ENCODE measurements at places on chromosomes 7 and 10.
A peak's percentile ranks its signal among the peaks of the same experiment; 100 is the strongest.

GRCh38 chr7:114760477-114760876 lies 161.4 kb upstream of the MDFIC start:
- DNase-seq = no peak

DNA sequence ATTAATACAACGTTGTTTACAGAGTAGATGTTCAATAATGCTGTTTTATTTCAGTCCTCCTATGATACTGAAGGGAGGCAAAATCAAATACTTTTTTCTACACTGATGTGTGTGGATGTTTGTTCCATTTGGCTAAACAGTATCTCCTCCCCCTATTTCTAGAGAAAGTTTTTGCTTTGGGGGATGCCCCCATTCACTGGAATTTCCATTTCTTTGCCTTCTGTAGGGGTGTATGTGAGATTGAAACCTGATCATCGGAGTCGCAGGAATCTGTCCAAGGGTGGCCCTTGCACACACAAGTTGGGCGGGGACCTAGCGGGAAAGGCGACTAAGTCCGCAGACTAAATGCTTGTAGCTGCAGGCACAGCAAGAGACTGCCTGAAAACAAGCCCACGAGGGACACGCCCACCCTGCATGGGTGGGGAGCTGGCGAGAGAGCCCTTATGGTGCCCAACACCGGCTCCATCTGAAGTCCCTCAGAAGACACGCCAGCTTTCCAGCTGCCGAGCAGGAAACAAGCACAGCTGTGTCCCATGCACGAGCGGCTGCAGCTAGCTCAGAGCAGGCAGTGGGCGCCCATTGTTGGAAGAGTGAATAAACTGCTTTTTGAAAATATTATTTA lies 58.0 kb downstream of the ESYT2 start:
- no peak for DNase-seq

- peak; percentile 67 for DNase-seq
Measured at GRCh38 chr10:132443983-132444876, 47.2 kb downstream of the PWWP2B start.

- DNase-seq = no peak
Measured at GRCh38 chr10:123704812-123705211, 38.7 kb downstream of the GPR26 start.

GRCh38 chr7:17769918-17770317 lies 170.4 kb downstream of the SNX13 start:
- DNase-seq = peak; percentile 68

- no peak for DNase-seq
Measured at GRCh38 chr10:131193923-131194322, 117.6 kb downstream of the TCERG1L start.
